ENCODE measurements at places on chromosomes 16 and 17. TPM values are rescaled to one million over a fixed set of nuclear protein-coding genes. Genes with fewer than 3 reads are reported as not detected.

The HOXB7 gene
- total RNA-seq, result not detected

The ITGAX gene
- total RNA-seq, result not detected

The MNT gene
- total RNA-seq, result 22.7 TPM

The CPNE7 gene
- 16.1 TPM for total RNA-seq

The FLII gene
- total RNA-seq, result 451 TPM

The COG1 gene
- total RNA-seq, result 46.8 TPM

The HAP1 gene
- not detected for total RNA-seq

The SDK2 gene
- total RNA-seq, result not detected

The CD300LG gene
- total RNA-seq, result not detected

The TBX4 gene
- total RNA-seq, result not detected

The DPEP1 gene
- total RNA-seq, result not detected

The KIAA0753 gene
- 15.5 TPM for total RNA-seq

The ARHGAP23 gene
- 219 TPM for total RNA-seq

The ARL5C gene
- not detected for total RNA-seq

The HOXB3 gene
- total RNA-seq, result not detected

The IL21R gene
- total RNA-seq, result 1.4 TPM

The RNF213 gene
- 49.3 TPM for total RNA-seq

The SLC46A1 gene
- total RNA-seq, result 6.4 TPM

The CES1 gene
- not detected for total RNA-seq

The CHRNE gene
- 0.15 TPM for total RNA-seq

The SLC5A2 gene
- total RNA-seq, result 0.09 TPM

The TEX19 gene
- not detected for total RNA-seq

The NPIPA3 gene
- not detected for total RNA-seq

The MOSMO gene
- 24.9 TPM for total RNA-seq

The PRAC1 gene
- not detected for total RNA-seq

The TLCD2 gene
- 3.4 TPM for total RNA-seq

The RNF112 gene
- total RNA-seq, result 1.7 TPM

The PIPOX gene
- 0.54 TPM for total RNA-seq

The CCDC144A gene
- 0.24 TPM for total RNA-seq

The GINS2 gene
- total RNA-seq, result 10.3 TPM

The SLC6A2 gene
- total RNA-seq, result not detected

The ITGB3 gene
- 2.8 TPM for total RNA-seq

The PRR29 gene
- 0.27 TPM for total RNA-seq

The TNFRSF17 gene
- not detected for total RNA-seq

The RAD51C gene
- 20.0 TPM for total RNA-seq

The TPSG1 gene
- total RNA-seq, result not detected

The KAT2A gene
- total RNA-seq, result 36.7 TPM

The ABCC11 gene
- total RNA-seq, result 0.18 TPM
